ENCODE measurements at places on chromosomes 11 and 22.

DNA sequence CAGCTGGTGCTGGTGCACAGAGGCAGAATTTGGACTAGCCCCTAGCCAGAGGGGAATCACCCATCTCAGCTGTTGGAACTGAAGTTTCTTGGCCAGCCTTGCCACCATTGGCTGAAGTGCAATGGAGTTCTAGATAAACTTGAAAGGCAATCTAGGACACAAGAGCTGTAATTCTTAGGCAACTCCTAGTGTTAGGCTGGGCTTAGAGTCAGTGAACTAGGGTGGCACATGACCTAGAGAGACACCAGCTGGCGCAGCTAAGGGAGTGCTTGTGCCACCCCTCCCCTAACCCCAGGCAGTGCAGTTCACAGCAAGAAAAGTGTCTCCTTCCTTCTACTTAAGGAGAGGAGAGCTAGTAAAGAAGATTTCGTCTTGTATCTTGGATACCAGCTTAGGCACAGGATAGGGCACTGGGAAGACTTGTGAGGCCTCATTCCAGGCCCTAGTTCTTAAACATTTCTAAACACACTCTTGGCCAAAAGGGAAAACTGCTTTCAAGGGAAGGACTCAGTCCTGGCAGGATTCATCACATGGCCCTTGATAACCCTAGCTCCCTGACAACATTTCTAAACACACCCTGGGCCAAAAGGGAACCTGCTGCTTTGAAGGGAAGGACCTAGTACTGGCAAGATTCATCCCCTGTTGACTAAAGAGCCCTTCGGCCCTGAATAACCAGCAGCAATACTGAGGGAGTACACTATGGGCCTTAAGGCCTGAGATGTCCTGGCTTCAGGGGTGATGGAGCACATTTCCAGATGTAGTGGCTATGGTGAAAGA, 53.4 kb downstream of the XRRA1 start:
- no peak for DNase-seq

DNA sequence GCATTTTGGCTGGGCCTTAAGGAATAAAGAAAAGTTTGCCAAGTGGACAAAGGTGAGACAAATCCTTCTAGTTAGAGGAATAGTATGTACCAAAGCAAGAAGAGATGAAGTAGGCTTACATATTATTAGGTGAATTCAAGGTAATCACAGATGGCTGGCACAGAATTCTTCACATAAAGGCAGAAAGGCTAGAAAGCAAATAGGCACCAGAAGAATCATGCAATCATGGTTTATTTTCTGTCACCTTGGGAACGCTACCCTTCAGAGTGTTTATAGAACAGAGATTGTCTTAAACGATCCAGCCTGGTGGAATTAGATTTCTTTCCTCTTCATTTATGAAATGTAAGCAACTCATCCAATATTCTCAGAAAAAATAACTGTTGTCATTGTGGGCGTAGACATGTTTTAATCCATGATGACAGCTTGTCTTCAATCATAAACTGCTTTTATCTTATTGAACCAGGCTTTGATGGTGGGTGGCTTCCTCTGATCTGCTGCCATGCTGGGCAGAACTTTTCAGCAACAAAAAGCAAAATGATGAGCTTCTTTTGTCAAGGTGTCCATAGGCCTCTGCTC, 49.0 kb upstream of the CSNK2A3 start:
- DNase-seq = no peak

GRCh38 chr11:121119440-121119839, 18.4 kb downstream of the TECTA start:
- DNase-seq = no peak

- no peak for DNase-seq
Observed at GRCh38 chr11:57566905-57567514, 462 bp downstream of the UBE2L6 start.

DNA sequence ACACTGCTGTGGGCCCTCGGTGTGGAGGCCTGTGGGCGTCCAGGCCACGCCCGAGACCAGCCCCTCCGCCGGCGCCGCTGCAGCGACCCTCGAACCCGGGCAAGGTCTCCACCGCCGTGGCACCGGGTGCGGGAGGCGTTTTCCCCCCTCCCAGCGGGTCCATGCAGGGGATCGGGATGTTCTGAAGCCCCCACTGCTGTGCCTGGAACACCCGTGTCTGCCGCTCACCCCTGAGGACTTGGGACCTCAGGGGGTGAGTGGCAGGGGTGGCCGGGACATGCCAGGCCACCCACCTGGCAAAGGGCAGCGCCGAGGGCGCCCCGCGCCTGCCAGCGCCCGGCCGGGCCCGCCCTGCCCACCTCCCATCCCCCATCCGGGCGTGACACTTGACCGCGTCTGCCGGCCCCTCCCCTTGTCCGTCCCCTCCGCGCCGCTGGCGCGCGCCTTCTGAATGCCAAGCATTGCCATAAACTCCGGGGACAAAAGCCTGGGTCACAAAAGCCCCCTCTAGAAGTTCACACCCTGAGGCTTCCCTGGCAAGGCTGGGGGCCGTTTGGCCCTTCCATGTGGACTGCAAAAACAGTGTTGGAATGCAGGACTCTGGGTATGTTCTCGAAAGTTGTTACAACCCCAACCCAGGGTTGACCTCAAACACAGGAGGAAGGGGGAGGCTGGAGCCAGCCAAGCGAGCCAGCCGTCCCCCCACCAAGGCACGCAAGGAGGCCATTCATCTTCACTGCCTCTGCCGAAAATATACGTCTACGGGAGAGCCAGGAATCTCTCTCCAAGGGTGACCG, 819 bp upstream of the KCNQ1OT1 start:
- peak; percentile 72 for DNase-seq

GRCh38 chr22:39383841-39384625, 15.5 kb upstream of the TAB1 start:
- DNase-seq = no peak
